ENCODE measurements at places on chromosomes 16 and 17. TPM values are rescaled to one million over a fixed set of nuclear protein-coding genes. Genes with fewer than 3 reads are reported as not detected.

The GLTPD2 gene
- total RNA-seq = not detected

The COL1A1 gene
- total RNA-seq = 0.26 TPM

The SNN gene
- total RNA-seq = 30.1 TPM

The SHMT1 gene
- 15.4 TPM for total RNA-seq

The BCAR1 gene
- total RNA-seq = 122 TPM

The SLC38A8 gene
- total RNA-seq = not detected
